ENCODE measurements at places on chromosomes 1 and 21.

GRCh38 chr1:93750955-93751354 lies 69.3 kb upstream of the BCAR3 start:
- H3K27me3 ChIP-seq, result no peaks in the 10 kb centered on the region
- H3K36me3 ChIP-seq, result no peaks in the 10 kb centered on the region
- H3K4me1 ChIP-seq, result peaks cover 23% of the 10 kb centered on the region
- H3K27ac ChIP-seq, result no peak overlapping the region
- DNase-seq, result no peak
- H3K4me3 ChIP-seq, result no peak overlapping the region

DNA sequence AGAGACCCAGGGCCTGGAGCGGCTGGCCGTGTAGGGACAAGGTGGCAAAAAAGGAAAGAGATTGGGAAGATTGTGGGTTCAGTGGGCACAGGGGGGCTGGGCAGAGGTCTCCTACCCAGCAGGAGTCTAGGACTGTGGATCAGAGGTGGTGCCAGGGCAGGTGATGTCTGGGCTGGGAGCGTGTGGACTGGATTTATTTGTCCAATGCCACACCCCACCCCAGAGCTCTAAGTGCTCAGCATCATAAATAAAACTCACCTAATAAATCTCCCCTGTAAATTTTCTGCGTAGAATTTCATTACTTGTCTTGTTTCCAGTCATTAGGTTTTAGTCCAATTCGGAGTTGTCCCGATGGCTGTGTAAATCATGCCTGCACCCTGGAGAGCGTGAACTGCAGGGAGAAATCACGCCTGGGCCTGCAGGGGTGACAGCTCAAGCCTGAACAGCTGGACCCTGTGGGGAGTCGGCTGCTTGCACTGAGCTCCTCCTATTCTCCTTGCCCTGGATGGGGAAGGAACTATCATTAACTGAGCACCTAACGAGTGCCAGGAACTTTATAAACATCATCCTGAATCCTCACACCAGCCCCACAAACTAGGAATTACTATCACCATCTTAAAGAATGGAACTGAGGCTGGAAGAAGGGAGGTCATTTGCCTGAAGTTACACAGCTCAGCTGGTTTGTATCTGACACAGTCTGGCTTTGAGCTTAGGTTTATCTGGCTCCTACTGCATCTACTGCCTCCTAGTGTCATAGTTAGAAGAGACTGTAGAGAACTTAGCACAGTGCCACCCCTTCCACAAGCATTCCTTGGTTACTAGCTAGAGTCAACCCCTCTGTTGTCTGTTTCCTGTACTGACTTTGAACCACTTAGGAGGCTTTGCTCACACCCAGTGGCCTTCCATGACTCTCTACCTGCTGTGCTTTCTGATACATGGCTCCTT lies 25.0 kb upstream of the POU3F1 start:
- no peak overlapping the region for H3K4me3 ChIP-seq
- no peaks in the 10 kb centered on the region for H3K27me3 ChIP-seq
- DNase-seq, result no peak
- H3K27ac ChIP-seq, result no peak overlapping the region
- H3K4me1 ChIP-seq, result no peaks in the 10 kb centered on the region

DNA sequence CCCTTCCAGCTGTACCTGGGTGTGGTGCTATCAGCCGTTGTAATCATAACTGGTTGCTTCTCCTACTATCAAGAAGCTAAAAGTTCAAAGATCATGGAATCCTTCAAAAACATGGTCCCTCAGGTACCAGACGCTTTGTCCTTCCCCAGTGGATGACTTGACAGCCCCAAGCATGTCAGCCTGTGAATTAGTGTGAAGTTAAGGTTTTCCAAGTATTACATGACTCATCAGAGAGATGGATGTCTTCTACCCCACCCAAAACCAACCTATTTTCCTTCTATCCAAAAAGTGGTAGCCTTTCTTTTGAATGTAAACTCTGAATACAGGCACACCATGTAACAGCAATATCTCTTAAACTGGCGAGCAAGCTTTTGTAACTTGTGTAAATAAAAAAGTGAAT lies 15.1 kb downstream of the ATP1A1 start:
- DNase-seq, result no peak
- H3K27me3 ChIP-seq, result no peaks in the 10 kb centered on the region
- H3K36me3 ChIP-seq, result peaks cover 82% of the 10 kb centered on the region
- peaks cover 11% of the 10 kb centered on the region for H3K4me1 ChIP-seq
- H3K27ac ChIP-seq, result no peak overlapping the region

DNA sequence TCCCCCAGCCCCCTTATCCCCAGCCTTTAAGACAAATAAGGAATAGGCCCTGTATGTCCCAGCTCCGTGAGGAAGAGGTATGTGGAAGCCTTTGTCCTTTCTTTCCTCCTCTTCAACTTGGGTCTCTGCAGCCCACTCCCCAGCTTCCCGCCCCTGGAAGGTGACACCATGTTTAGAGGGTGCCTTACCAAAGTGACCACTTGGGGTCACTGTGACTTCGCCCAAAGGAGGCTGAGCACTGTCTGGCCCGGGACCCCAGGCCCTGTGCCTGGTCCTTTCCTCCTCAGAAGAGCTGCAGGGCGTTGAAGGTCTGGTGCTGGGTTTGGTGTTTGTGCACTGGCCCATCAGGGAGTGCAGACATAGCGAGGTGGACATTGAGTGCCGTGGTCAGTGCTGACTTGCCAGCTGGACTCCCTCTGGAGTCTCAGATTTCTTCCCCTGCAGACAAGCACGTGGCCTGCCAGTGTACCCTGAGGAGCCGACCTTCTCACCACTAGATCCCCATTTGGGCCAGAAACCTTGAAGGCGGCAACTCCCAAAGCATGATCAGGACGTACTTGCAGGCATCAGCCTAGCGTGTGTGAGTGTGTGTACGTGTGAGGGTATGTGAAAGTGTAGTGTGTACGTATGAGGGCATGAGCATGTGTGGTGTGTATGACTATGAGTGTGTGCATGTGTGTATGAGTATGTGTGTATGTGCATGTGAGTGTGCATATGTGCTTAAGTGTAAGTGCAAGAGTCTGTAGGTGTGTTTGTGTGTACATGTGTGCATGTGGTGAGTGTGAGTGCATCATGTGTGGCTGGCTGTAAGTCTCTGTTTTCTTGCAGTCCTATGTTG lies 181.4 kb upstream of the KIAA0040 start:
- no peak for DNase-seq
- no peaks in the 10 kb centered on the region for H3K36me3 ChIP-seq
- H3K27ac ChIP-seq, result no peak overlapping the region
- no peak overlapping the region for H3K4me3 ChIP-seq

- no peaks in the 10 kb centered on the region for H3K36me3 ChIP-seq
- H3K4me3 ChIP-seq, result no peak overlapping the region
- H3K27me3 ChIP-seq, result no peaks in the 10 kb centered on the region
- no peaks in the 10 kb centered on the region for H3K4me1 ChIP-seq
- no peak for DNase-seq
- H3K27ac ChIP-seq, result no peak overlapping the region
These were observed 296.1 kb downstream of the HHIPL2 start for GRCh38 chr1:222251847-222252246.

DNA sequence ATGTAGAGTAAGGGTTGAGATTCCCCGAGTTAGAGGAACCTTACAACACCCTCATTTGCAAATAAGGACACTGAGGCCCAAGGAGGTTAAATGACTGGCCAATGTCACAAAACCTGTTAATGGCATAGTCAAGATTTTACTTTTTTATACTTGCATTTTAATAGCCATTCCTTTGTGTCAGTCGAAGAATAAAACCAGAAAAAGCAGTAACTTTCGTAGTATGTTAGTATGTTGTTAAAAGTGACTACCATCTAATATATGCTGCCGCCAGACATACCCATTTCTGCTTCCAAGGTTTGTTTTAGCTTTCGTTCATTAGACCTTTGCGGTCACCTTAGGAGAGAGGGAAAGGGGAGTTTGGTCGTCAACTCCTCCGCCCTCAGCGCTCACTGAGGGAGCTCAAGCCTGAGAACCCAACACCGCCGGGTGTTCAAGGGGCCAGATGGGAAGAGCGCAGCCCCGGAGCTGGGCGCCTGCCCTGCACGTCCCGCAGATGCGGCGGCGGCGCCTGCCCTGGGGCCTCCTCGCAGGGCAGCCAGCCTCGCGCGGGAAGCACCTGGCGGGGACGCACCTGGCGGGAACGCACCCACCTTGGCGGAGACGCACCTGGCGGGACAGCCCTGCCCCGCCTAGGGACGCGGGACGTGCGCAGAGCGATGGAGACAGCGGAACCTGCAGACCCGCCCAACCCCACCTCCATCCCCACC lies 466 bp downstream of the VPS26C start:
- peak overlapping the region; percentile 95 for H3K27ac ChIP-seq
- peak overlapping the region; percentile 83 for H3K4me3 ChIP-seq
- H3K36me3 ChIP-seq, result no peaks in the 10 kb centered on the region
- H3K27me3 ChIP-seq, result no peaks in the 10 kb centered on the region
- no peaks in the 10 kb centered on the region for H3K4me1 ChIP-seq

DNA sequence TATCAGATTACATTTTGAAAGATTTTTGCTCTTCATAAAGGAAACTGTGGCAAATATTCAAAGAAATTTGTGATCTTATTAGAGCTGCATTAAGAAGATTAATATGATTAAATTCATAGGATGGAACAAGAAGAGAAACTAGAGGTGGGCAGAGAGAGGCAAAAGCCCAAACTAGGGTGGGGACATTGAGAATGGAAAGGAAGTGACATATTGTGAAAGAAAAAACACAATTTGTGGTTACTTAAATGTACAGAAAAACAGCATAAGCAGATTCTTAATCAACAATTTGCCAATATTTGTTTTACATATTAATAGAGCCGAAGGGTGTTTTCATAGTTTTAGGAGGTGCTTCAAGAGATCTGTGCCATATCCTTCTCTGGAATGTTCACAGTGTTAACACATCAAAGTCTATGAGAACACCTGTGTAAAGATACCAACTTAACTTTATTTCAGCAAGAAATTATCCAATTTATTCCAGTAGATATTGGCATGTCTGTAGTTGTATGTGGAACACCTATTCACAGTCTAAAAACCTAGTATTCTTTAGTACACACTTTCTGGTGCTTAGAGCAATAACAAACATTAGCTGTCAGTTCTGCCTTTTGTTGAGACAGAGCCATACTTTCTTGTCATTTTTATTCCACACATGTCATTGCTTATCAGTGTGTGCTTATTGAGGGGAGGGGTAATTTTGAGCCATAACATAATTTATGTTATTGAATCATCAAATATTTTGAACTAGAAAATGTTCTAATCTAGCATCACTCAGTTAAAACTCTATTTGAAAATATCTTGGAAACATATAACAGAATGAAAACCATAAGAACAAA lies 401.5 kb downstream of the PTPRC start:
- H3K27ac ChIP-seq, result no peak overlapping the region
- H3K4me1 ChIP-seq, result no peaks in the 10 kb centered on the region
- no peaks in the 10 kb centered on the region for H3K36me3 ChIP-seq
- no peak for DNase-seq

DNA sequence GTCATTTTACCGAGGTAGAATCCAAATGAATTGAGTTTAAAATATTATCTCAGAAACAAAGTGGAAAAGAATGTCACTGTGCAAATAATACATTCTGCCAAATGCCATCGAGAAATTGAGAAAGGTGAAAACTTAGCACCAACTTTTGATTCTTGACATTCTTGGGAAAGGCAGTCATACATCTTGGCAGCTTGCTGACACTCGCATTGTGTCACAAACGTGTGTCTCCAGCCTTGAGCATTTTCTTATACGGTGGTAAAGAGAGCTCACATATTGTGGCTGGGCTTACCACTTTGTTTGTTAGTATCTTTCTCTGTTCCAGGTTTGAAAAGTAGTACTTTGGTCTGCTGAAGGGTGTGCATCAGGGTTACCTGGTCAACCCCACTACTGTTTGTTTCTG lies 1456.1 kb downstream of the BRINP3 start:
- no peaks in the 10 kb centered on the region for H3K27me3 ChIP-seq
- H3K4me1 ChIP-seq, result no peaks in the 10 kb centered on the region
- H3K36me3 ChIP-seq, result no peaks in the 10 kb centered on the region
- no peak overlapping the region for H3K4me3 ChIP-seq
- H3K27ac ChIP-seq, result no peak overlapping the region

- H3K27ac ChIP-seq, result peak overlapping the region; percentile 85
- H3K27me3 ChIP-seq, result no peaks in the 10 kb centered on the region
- H3K4me1 ChIP-seq, result peaks cover 20% of the 10 kb centered on the region
- H3K4me3 ChIP-seq, result peak overlapping the region; percentile 64
These were observed 721 bp downstream of the LRRIQ3 start for GRCh38 chr1:74197255-74197654.

DNA sequence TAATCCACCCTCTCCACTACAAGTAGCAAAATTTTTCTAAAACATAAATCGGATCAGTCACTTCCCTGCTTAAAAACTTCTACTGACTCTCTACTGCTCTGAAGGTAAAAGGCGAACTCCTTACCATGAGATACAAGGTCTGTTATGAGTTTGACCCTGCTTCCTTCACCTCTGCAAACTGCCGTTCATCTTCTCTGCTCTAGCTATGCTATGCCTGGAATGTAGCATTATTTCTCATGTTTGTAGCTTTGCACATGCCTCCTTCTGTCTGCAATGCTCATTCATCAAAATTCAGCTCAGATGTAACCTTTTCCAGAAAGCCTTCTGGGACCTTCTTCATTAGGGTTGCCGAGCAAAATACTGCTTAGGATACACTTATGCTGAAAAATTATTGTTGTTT lies 30.8 kb downstream of the RPL5 start:
- DNase-seq, result no peak
- no peak overlapping the region for H3K27ac ChIP-seq
- H3K4me1 ChIP-seq, result no peaks in the 10 kb centered on the region

DNA sequence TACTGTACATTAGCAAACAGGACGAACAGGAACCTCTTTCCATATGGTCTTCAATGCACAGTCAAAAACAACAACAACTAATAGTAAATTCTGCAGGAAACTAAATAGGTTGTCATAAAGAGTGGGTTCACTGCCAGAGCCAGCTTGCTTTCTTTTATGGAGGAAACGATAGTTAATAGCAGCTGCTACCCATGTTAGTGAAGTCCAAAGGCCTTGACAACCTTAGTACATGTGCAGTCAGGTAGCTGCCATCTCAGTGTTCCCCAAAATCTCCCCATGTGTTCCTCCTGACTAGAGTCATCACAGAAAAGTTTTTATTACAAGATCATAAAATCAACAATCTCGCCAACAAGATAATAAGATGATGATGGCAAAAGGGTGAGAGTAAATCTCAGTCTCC lies 16.6 kb upstream of the ADORA3 start:
- no peaks in the 10 kb centered on the region for H3K36me3 ChIP-seq
- H3K27me3 ChIP-seq, result no peaks in the 10 kb centered on the region
- DNase-seq, result no peak
- H3K4me3 ChIP-seq, result no peak overlapping the region
- H3K27ac ChIP-seq, result no peak overlapping the region

- no peak for DNase-seq
- no peak overlapping the region for H3K27ac ChIP-seq
- H3K27me3 ChIP-seq, result no peaks in the 10 kb centered on the region
- H3K4me1 ChIP-seq, result no peaks in the 10 kb centered on the region
- H3K4me3 ChIP-seq, result no peak overlapping the region
These were observed 71.6 kb downstream of the XCL2 start for GRCh38 chr1:168472223-168472622.

GRCh38 chr1:109761227-109762038 lies 2.3 kb downstream of the EPS8L3 start:
- peak; percentile 57 for DNase-seq
- H3K36me3 ChIP-seq, result no peaks in the 10 kb centered on the region
- no peak overlapping the region for H3K27ac ChIP-seq
- no peaks in the 10 kb centered on the region for H3K27me3 ChIP-seq
- no peak overlapping the region for H3K4me3 ChIP-seq

All from tibial artery (tissue), 4 donors.